Keratinocyte (primary cell): ENCODE measurements at places on chromosomes 7 and 10. TPM values are rescaled to one million over a fixed set of nuclear protein-coding genes. Genes with fewer than 3 reads are reported as not detected.

DNA sequence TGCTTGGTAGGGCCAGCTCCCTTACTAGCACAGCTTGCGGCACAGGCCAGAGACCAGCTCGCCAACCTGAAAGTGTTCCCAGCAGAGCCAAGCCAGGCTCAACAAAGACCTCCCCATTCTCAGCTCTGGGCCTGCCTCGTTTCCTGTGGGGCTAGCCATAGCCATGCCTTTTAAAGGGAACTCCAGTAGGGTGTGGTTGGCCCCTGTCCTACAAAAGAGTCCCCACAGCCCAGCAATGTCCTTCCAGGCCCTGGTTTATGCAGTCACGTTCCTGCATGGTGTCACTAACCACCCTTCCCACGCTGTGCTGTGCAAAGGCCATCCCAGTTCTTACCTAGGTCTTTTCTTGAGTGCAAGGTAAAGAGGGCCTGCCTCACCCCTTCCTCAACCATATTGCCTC lies 87.8 kb upstream of the LRRC4 start:
- no peak for DNase-seq
- H3K36me3 ChIP-seq: no peaks in the 10 kb centered on the region
- no peak overlapping the region for H3K4me3 ChIP-seq
- peaks cover 22% of the 10 kb centered on the region for H3K4me1 ChIP-seq

DNA sequence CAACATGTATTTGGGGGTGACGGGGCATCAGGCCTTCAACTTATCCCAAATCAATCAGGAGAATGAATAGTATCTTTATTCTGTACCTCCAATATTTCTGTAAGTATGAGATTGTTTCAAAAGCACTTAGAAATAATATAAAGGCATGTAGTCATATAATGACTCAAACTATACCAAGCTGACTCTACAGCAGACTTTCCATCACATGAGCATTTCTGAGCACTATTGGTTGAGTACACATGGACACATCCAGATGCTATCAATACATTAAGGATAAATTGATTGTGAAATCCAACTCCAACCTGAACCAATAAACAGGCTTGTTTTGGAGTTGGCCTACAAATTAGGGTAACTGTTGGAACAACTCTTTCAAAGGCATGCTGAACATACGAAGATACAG lies 229.4 kb downstream of the SFMBT2 start:
- no peak for DNase-seq
- H3K36me3 ChIP-seq: no peaks in the 10 kb centered on the region
- no peak overlapping the region for H3K27ac ChIP-seq
- no peaks in the 10 kb centered on the region for H3K27me3 ChIP-seq

DNA sequence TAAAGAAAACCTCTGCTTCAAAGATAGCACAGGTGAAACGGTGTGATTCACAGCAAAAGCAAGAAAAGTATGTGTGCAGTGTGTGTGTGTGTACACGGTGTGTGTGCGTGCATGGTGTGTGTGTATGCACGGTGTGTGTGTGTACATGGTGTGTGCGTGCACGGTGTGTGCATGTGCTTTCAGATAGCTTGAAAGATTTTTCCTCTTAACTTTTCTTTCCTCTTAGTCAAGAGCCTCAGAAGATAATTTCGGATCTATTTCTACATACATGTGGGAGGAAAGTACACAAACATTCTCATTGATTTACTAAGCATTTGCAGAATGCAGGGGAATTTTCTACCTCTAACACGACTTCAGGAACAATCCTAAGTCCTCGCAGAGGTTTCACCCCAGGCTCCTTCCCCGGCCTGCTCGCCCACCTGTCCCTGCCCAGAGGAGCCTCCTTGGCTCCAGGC lies 2.9 kb downstream of the FGFR2 start:
- peak overlapping the region; percentile 92 for H3K27ac ChIP-seq
- H3K36me3 ChIP-seq: no peaks in the 10 kb centered on the region
- no peak for DNase-seq
- H3K4me3 ChIP-seq: peak overlapping the region; percentile 84

DNA sequence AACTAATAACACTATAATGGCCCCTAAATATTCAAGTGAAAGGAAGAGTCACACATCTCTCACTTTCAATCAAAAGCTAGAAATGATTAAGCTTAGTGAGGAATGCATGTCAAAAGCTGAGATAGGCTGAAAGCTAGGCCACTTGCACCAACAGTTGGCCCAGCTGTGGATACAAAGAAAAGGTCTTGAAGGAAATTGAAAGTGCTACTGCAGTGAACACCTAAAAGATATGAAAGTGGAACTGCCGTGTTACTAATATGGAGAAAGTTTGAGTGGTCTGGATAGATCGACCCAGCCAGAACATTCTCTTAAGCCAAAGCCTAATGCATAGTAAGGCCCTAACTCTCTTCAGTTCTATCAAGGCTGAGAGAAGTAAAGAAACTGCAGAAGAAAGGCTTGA lies 12.1 kb upstream of the SNX13 start:
- no peaks in the 10 kb centered on the region for H3K4me1 ChIP-seq
- DNase-seq: no peak
- no peak overlapping the region for H3K27ac ChIP-seq
- H3K4me3 ChIP-seq: no peak overlapping the region
- H3K36me3 ChIP-seq: no peaks in the 10 kb centered on the region

DNA sequence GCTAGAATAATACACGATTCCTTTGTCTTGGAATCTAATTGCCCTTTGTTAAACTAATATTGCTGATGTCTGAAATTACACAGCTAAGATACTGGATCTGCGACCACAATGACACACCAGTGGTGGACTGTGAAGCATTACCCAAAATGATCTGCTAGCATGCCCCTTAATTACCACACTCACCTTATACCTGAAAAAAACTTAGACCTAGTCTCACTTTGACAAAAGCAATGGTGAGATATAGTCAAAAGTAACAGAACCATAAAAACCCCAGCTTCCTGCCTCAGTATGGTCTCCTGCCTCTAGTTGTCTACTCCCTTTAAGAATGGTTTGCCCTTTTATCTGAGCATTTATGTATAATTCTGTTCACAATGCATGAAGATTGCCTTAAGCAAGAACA lies 20.8 kb upstream of the ERVW-1 start:
- H3K27me3 ChIP-seq: no peaks in the 10 kb centered on the region
- H3K27ac ChIP-seq: no peak overlapping the region
- H3K36me3 ChIP-seq: peaks cover 1% of the 10 kb centered on the region
- H3K4me3 ChIP-seq: no peak overlapping the region
- DNase-seq: no peak

The HMX3 gene
- not detected in 3 replicates for polyA plus RNA-seq

The PRLHR gene
- not detected in 3 replicates for polyA plus RNA-seq

The CPA4 gene
- 248 to 423 TPM (median 276 TPM) in 3 replicates for polyA plus RNA-seq
